ENCODE measurements at places on chromosomes 3 and 15.
A peak's percentile ranks its signal among the peaks of the same experiment; 100 is the strongest.

GRCh38 chr15:97745481-97746071, 214.9 kb upstream of the ARRDC4 start:
- no peak for DNase-seq

GRCh38 chr3:116077557-116077956, 367.7 kb downstream of the LSAMP start:
- DNase-seq, result no peak

GRCh38 chr15:52295421-52296001, at the start of gene MYO5C:
Gene MYO5C, minus strand, starts transcription at chr15:52295804. Its CDS starts 168 bp downstream, at chr15:52295636.
- no peak for DNase-seq

DNA sequence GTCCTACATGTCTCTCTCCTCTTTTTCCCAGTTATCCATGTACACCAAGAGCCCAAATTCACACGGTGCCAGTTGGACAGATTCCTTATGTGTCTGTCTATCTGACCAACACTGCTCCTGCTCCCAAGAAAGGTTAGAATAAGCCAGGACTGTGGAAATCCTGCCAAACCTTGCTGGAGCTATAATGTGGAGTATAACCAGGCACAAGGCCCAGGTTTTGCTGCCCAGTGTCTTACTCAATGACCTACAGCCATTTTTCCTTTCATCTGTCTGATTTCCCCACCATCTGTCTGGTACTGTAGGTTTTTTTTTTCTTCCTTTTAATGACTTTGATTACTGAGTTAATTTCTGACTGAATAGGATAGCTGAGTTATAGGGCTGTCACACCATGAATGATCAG, 26.5 kb upstream of the MINDY4B start:
- no peak for DNase-seq

DNA sequence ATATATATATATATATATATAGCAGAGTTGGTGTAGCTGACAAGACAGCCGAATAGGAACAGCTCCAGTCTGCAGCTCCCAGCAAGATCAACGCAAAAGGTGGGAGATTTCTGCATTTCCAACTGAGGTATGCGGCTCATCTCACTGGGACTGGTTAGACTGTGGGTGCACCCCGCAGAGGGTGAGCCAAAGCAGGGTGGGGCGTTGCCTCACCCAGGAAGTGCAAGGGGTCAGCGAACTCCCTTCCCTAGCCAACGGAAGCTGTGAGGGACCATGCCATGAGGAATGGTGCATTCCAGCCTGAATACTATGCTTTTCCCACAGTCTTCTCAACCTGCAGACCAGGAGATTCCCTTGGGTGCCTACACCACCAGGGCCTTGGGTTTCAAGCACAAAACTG, 81.7 kb upstream of the ST3GAL6 start:
- no peak for DNase-seq

DNA sequence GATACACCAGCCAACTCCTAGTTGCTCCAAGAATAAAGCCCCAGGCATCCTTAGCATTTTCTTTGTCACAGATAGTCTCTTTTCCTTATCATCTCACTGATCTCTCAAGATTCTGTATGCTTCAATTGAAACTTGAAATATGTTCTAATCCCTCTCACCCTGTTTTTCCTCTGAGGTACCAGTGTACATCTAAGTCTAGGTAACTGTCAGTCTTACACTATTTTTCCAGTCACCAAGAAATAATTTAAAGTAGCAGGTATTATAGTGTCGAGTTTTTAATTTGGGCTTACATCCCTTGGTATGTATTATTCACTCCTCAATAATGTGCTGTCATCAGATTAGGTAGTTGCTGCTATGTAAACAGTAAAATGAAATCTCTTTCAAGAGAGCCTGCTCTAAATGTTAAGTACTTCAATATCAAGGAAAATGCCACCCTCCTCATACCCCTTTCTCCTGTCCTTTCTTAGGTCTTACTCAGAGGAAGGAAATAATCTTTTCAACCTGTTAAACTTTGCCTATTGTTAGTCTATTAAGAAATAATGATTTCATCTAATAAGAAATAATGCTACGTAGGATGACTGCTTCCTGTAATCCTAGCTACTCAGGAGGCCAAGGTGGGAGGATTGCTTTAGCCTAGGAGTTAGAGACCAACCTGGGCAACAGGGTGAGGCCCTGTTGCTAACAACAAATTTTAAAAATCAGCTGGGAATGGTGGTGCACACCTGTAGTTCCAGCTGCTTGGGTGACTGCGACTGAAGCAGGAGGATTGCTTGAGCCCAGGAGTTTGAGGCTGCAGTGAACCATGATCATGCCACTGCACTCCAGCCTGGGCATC, 39.8 kb downstream of the TSC22D2 start:
- DNase-seq, result no peak

DNA sequence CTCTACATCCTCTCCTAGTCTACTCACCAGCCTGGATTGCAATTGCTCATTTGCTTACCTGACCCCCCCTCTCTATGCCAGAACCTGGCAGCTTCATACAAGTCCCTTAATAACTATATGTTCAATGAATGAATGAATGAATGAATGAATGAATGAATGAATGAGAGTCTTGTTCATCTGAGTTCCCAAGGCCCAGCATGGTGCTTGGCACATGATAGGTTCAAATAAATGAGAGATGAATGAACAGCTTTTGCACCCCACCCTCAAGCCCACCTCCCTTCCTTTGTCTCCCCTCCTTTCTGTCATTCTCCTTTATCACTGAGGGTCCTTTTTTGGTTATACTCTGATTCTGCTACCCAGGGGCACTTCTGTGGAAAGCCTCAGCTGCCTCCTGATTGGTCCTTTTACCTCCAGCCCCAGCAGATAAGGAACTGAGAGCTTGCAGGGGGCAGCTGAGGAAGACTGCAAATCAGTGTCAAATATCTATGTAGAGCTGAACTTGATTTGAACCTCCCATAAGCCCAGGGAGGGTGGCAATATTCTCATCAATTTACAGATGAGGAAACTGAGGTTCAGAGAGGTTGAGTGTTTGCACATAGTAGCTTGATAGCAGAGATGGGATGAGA, 54.1 kb upstream of the CHRNB4 start:
- no peak for DNase-seq

DNA sequence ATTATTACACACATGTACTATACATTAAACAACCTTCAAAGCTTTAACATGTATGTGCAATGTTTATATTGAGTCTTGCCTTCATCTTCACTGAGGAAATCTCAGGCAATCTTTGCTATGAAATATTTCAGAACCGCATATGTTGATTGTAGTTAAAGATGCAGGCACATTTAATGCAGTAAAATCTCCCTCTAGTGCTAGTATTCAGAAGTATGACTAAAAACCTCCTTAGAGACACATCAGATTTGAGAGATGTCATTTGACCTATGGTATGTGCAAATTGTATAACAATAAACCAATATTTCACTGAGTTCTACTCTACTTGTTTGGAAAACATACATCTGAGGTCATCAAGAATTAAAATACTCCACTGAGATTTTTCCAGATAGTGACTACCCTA, 123.8 kb upstream of the C15orf61 start:
- DNase-seq, result no peak

GRCh38 chr15:91921188-91921842, 67.8 kb downstream of the SLCO3A1 start:
- DNase-seq, result no peak

DNA sequence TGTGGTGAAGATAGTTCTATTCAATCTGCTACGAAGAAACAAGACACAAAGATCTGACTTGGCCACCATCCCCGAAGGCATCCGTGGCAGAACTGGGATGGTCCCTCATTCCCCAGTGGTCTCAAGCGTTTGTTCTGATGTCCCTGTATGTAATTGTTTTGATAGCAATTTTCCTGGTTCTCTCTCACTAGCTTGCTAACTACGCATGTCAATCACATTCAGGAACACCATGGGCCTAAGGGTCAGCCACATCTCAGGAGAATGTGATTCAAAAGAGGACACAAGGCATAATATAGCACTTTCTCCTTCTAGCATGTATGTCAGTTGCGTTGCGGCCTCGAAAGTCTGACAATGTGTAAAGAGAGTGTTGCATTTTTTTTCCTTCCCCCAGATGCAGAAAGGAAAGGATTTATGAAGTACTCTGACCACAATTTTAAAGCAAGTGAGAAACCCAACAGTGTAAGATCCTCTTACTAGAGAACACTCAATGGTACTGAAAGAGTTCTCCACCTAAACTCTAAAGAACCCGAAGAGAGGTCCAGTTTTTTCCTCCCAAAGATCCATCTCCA, 32.0 kb upstream of the TCF12 start:
- DNase-seq, result no peak

DNA sequence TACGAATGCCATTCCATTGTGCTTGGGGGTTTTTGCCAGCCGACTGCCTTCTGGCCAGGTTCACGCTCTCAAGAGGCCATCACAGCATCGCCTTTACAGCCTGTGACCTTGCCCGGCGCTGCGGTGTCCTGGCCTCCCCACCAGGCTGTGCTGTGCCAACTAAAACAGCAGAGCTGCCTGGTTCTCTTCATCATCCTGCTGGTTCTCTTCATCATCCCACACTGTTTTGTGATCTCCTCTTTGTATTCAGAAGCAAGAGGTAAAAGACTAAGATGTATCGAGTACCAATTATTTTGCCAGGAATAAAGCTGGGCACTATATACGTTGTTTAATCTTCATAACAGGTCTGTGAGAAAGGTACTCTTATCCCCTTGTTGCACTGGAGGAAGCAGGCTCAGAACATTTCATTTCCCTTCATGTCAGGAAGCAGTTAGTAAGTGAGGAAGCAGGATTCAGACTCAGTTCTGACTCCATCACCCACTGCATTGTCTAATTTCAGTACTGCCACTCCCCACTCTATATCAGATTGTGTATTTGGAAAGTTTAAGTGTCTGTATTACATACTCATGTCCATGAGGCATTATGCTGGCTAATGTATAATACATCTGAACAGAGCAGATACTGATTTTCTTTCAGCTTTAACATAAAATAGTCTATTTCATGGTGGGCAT, 92.7 kb downstream of the LRRC28 start:
- DNase-seq, result peak; percentile 10

Data from stimulated activated CD4-positive, alpha-beta T cell treated with anti-CD3 and anti-CD28 coated beads, Interleukin-1b, Interleukin-23, amount 100 ng/mL, for 1 hour (primary cell).